ENCODE measurements at places on chromosomes 16 and 17.

DNA sequence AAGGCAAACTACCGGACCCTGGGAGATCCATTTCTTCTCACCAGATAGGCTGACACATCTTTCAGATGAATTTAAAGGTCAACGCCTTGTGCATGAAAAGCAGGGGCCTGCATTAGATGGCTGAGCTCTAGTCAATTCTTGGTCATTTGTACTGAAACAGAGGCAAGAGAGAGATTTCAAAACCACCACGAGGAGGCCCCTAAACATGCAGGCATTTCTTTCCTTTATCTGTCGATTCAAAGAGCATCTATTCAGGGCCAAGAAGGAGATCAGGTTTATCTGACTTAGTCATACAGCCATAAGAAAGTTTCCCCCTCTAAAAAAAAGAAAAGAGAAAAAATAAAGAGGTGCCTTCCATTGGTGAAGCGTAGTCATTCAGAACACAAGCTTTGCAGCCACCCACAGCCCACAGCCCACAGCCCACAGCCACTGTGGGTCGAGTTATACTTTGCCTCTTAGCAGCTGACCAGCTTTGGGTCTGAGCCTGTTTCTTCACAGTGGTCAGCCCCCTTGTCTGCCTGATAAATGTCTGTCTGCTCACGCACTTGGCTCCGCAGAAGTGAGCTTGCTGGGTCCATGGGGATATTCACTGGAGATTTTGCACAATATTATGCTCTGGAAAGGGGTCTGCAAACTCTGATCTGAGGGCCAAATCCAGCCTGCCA, 207.5 kb downstream of the CDH13 start:
- no peak for DNase-seq

DNA sequence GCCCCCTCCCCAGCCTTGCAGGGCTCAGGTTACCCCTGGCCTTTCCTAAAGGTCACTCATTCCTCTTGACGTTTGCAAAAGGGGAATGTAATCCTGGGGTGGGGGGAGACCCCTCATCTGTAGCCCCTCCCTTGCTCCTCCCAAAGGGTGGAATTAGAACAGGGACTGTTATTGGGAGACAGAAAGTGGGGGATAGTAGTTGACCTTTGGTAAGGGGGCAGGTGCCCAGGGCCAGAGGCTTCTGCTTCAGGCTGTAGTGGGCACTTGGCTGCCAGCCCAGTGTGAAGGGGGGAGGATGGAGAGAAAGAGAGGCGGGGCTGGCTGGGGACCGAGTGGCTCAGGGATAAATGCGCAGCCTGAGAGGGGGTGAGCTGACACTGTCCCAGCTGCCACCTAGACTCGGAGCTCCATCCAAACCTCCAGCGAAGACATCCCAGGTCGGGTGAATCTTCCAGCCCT, at the start of gene ENO3:
TSS of gene ENO3 (plus strand) at position 374 of the 459 bp plus-strand sequence. CDS start 711 bp downstream, outside the sequence.
- DNase-seq, result no peak

DNA sequence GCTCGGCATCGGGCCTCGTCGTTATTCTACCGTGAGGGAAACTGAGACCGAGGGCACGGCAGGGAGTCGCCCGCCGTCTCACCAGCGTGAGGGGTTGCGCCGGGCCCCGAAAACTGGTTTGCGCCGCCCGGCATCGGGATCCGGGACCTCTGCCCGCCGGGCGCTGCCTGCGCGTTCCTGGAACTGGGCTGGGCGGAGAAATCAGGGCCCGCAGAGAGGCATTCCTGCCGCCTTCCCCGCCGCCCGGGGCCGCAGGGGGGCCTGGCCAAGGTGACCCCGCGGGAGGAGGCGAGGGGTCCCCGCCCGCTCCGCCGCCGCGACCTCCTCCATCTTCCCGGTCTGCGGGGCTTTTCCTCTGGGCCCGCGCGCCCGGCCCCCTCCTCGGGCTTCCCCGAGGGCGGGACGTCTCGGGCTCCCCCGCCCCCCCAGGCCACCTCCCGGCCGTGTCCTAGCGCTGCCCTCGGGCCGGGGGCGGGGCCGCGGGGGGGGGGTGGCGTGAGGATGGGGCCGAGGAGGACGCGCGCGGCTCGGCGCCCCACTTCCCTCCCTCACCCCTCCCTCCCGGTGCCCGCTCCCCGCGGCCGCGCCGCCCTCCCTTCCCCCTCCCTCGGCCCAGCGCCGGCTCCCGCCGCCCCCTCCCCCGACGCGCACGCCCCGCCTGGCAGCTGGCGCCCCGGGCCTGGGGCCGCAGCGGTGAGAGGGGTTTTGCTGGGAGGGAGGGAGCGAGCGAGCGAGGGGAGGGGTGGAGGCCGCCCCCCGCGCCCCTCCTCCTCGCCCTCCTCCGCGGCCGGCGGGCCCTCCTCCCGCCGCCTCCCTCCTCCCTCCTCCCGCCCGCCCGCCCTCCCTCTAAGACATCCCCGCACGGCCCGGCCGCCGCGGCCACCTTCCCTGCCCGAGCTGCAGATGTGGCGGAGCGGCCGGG, at the start of gene GLIS2:
TSS of gene GLIS2 (plus strand) at position 882 of the 922 bp plus-strand sequence. CDS start 16,214 bp downstream, outside the sequence.
- peak; percentile 29 for DNase-seq

DNA sequence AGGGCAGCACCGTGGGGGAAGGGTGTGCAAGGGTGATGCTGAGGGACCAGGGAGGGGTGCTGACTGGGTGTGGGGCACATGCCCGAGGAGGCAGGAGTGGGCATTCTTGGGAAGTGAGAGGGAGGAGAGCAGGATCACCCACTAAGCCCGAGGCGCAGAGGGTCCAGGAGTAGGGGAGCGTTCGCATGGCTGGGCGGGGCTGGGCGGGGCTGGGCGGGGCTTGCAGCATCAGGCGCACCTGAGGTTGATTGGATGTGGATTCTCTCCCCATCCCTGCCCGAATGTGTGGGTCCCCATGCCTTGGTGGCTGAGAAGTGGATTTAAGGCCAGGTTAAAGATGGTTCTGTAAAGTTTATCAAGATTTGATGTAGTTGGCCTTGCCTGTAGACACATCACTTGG, 14.2 kb downstream of the BANP start:
- DNase-seq, result no peak

DNA sequence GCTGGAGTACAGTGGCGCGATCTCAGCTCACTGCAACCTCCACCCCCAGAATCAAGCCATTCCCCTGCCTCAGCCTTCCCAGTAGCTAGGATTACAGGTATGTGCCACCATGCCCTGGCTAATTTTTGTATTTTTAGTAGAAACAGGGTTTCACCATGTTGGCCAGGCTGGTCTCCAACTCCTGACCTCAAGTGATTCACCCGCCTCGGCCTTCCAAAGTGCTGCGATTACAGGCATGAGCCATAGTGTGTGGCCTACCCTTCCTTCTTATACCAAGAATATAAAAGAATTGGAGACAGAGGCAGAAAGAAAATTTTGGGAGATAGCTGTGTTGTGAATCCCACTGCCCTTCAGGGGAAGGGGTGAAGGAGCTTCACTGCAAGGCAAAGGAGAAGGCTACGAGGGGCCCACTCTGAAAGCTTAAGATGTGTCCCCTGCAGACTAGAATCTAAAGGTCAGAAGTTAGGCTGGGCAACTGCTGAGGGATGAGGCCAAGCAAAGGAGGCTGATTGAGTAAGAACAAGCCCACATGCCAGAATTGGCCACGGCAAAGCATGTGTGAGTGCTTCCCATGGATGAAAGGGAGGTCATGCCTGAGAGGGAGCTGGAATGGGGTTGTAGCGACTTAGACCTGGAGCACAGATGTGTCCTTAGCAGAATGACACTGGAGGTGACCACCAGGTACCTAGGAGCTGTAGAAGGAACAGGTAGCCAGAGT, 8.4 kb upstream of the CRYBA1 start:
- no peak for DNase-seq

DNA sequence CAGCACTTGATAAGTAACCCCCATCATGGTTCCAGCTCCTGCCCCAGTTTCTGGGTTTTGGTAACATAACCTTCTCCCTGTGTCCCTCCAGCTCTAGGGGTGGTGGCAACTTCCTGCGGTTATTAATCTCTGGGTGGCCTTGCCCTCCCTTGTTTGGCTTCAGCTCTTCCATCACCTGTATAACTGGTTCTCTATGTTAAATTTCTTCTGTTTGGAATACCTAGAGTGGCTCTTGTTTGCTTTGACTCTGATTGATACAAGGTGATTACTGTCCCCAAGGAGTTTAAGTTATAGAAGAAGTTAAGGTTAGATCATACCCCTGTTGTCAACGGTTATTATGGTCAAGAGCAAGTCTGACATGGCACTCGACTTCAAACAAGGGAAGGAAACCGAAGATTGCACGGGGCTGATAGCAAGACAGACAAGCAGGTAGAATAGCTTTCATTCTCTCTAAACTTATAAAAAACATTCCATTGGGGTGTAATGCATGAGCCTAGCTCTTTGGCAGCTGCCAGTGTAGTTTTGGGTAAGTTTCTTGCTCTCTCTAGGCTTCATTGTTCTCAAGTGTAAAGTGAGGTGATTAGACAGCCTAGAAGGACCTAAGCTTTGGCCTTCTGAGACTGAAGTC, 11.0 kb upstream of the CCR7 start:
- no peak for DNase-seq

- peak; percentile 68 for DNase-seq
Observed at GRCh38 chr17:76240461-76241203, at the start of gene RNF157. Gene RNF157 (minus strand): TSS chr17:76240493. CDS start chr17:76240240, 253 bp downstream.

GRCh38 chr16:78395035-78395434, 295.6 kb downstream of the WWOX start:
- no peak for DNase-seq

DNA sequence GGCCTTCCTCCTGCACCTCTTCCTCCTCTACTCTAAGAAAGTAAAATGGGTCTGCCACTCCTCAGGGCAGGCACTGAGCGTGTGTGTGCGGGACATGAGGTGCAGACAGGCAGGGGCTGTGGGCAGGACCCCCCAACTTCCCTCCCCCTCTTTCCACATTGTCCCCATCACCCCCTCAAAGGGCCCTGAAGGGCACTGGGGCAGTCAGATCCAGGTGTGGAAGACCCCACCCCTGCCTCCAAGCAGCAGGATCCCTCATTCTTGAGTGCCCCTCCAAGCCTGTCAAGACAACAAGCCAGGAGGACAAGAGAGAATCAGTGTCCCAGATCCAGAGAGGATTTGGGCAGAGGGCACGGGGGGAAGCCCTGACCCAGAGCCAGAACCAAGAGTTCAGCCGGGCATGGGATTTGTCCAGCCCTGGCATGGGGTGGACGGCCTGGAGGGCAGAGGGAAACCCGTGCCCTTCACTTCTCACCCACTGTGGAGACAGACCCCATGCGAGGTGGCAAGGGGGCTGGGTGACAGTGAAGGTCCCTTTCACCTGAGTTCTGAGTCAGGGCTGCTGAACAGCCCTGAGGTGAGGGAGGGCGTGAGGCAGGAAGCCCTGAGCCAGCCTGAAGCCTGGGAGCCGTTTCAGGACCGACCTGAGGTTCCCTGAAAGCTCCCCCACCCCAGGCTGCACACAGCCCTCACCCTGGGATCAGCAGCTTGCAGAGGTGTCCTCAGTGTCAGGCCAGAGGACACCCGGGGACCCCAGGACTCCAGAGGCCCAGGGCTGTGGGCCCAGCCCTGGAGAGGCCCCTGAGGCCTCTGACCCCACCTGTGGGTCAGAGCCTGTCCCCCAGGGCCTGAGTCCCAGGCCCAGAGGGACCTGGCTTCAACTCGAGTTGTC, 45.8 kb downstream of the USP22 start:
- DNase-seq, result no peak

- no peak for DNase-seq
Observed at GRCh38 chr17:4667166-4667565, 25.7 kb upstream of the ALOX15 start.

- no peak for DNase-seq
Observed at GRCh38 chr17:63153488-63153887, 187.5 kb downstream of the TANC2 start.

DNA sequence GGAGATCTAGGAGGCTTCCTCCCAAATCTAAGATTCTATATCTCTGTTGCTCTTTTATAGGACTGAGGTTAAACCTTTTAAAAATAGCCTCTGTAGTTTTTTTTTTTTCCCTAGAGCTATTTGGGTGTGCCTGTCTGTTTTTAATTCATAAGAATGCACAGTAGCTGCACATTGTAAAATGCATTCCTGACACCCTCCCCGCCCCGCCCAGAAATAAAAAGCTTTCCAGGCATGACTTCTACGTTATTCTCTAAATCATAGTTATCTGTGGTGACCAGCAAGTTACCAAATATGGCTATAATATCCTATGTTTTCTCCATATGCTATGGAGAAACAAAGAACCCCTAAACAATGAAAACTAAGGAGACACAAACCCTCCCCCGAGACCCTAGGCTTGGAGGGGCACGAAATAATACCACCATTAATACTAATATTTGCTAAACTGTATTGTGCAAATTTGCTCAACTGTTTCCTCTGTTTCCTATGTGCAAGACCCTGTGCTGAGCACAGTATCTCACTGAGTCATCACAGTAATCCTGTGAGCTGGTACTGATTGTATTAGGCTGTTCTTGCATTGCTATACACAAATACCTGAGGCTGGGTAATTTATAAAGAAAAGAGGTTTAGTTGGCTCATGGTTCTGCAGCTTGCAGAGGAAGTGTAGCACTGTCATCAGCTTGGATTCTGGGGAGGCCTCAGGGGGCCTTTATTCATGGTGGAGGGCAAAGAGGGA, 388.3 kb downstream of the CA10 start:
- no peak for DNase-seq

DNA sequence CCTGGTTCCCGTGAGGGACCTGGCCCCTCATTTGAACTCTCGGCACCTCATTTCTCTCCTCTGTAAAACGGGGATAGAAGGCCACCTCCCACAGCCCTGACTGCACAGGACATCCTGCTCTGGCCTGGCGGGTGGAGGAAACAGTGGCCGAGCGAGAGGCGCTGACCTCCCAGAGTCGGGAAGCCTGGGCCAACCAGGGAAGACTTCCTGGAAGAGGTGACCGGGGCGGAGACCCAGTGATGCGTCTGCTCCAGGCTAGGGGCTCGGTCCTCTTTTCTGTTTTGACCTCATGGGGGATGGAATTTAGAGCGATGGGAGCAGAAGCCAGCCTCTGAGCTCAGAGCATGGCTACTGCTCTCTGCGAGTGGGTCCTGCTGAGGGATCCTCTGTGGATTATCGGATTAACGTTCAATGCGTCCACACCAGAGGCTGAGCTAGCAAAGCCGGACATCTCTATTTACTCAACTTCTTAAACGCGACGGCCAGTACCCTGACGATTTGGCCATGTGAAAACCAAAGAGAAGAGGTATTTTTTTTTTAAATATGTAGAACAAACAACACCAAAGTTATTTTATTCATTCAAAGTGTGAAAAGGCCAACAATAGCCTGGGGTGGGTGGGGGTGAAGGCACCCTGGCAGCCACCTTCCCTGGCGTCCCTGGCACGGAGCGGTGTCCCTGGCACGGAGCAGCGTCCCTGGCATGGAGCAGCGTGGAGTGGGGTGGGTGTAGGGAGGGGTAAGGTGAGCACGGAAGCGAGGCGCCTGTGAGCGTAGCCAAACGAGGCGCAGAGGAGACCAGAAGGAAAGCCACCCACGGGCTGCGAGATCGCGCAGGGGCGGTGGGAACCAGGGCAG, 9.2 kb upstream of the MSLN start:
- no peak for DNase-seq

DNA sequence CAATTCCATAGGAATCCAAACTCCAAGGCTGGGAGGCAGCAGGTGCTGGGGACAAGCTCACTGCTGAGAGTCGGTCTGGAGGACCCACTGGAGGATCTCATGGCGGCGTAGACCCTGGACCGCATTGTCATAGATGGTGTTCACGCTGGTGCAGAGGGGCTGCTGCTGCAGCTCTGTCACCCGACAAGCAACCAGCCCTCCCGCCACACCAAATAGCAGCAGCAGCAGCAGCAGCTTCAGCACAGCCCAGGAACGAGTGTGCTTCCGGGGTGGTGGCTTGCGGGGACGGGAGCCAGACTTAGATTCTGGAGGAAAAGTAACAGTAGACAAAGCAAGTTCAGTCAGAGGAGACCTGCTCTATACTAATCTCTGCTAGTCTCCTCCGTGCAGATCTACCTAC, 9.9 kb downstream of the EME1 start:
- no peak for DNase-seq

All from CD8-positive, alpha-beta memory T cell (primary cell).